ENCODE measurements at places on chromosomes 12 and 14. TPM values are rescaled to one million over a fixed set of nuclear protein-coding genes. Genes with fewer than 3 reads are reported as not detected.

KLRC1 gene
- total RNA-seq: not detected

DNA sequence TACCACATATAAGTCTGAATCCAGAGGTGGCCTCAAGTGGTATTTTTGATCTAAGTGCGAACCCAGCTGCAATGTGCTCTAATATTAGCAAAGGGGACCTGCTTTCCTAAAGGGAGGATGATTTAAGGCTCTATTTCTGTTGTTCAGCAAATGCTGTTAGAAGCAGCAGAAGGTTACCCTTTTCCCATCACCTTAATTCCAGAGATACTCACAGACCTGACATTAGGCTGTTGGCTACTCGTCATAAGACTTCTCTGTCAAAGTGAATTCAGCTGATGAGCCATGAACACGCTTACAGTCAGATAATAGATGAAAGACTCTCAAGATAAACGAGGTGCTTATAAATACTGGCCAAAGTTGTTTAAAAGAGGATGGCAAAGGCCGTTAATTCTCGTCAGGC, 308.7 kb upstream of the DDHD1 start:
- no peaks in the 10 kb centered on the region for H3K36me3 ChIP-seq
- DNase-seq: no peak
- no peak overlapping the region for H3K27ac ChIP-seq
- H3K4me1 ChIP-seq: peaks cover 9% of the 10 kb centered on the region
- H3K4me3 ChIP-seq: no peak overlapping the region

- no peak overlapping the region for H3K4me3 ChIP-seq
- no peak for DNase-seq
- H3K36me3 ChIP-seq: no peaks in the 10 kb centered on the region
- H3K27me3 ChIP-seq: no peaks in the 10 kb centered on the region
- H3K27ac ChIP-seq: no peak overlapping the region
- H3K4me1 ChIP-seq: no peaks in the 10 kb centered on the region
Measured at GRCh38 chr12:28242496-28243309, 52.4 kb downstream of the CCDC91 start.

GRCh38 chr12:129049917-129050316, 196.6 kb downstream of the GLT1D1 start:
- H3K27ac ChIP-seq: no peak overlapping the region
- DNase-seq: no peak
- no peaks in the 10 kb centered on the region for H3K36me3 ChIP-seq
- H3K27me3 ChIP-seq: no peaks in the 10 kb centered on the region
- no peak overlapping the region for H3K4me3 ChIP-seq

NAB2 gene
- 21.3 TPM for total RNA-seq

GRCh38 chr14:100904307-100905087, 975 bp upstream of the RTL1 start:
- H3K27ac ChIP-seq: peak overlapping the region; percentile 63
- peaks cover 50% of the 10 kb centered on the region for H3K4me1 ChIP-seq
- H3K4me3 ChIP-seq: peak overlapping the region; percentile 69
- H3K27me3 ChIP-seq: no peaks in the 10 kb centered on the region
- DNase-seq: peak; percentile 54
- H3K36me3 ChIP-seq: peaks cover 6% of the 10 kb centered on the region

GRCh38 chr12:68446901-68447796, 115.0 kb upstream of the MDM1 start:
- no peak overlapping the region for H3K4me3 ChIP-seq
- no peaks in the 10 kb centered on the region for H3K4me1 ChIP-seq
- no peak for DNase-seq
- no peaks in the 10 kb centered on the region for H3K27me3 ChIP-seq
- H3K36me3 ChIP-seq: no peaks in the 10 kb centered on the region
- no peak overlapping the region for H3K27ac ChIP-seq

GRCh38 chr12:44654646-44655639, 221.2 kb downstream of the NELL2 start:
- DNase-seq: no peak
- no peaks in the 10 kb centered on the region for H3K27me3 ChIP-seq
- H3K36me3 ChIP-seq: no peaks in the 10 kb centered on the region
- no peak overlapping the region for H3K4me3 ChIP-seq
- no peaks in the 10 kb centered on the region for H3K4me1 ChIP-seq

DNA sequence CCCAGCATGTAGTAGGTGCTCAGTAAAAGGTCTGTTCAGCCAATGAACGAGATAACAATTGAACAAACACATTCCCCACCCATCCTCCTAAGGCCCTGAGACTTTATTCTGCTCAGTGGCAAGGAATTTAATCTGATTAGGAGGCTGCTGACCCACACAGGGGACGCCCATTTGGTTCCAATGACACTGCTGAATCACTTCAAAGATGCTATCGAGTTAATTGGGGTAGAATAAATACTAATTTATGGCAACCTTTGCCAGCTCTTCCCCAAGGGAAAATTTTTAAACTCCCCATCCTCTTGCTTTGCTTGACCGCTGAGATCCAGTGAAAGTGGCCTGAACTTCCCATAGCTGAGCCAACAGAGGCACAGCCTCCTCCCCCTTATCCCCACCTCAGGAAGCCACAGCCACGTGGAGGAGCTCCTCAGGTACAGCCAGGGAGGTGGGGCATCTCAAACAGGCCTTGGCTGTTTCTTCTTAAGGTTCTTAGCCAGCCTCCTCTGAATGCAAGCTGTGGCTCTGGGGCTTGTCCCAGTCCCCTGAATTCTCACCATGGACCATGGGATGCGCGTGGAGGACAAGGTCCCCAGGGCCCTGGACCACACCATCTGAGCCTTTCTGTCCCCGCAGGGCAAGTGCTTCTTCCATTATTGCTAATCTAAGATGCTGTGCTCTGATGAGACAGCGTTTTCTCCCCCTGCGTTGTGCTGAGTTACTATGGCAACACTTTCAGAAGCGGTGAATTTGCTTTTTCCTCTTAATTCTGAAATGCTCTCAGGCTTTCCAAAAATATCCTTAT, 26.7 kb downstream of the C14orf132 start:
- no peak overlapping the region for H3K4me3 ChIP-seq
- H3K4me1 ChIP-seq: no peaks in the 10 kb centered on the region
- H3K36me3 ChIP-seq: no peaks in the 10 kb centered on the region
- no peak for DNase-seq

SERPINA10 gene
- not detected for total RNA-seq

GRCh38 chr12:120183211-120183631, 11.3 kb downstream of the GCN1 start:
- no peaks in the 10 kb centered on the region for H3K27me3 ChIP-seq
- peaks cover 83% of the 10 kb centered on the region for H3K36me3 ChIP-seq
- H3K4me1 ChIP-seq: no peaks in the 10 kb centered on the region
- no peak for DNase-seq
- H3K4me3 ChIP-seq: no peak overlapping the region
- H3K27ac ChIP-seq: no peak overlapping the region

ENO2 gene
- 16.1 TPM for total RNA-seq

STXBP6 gene
- 7.9 TPM for total RNA-seq

GRCh38 chr14:85519661-85520305, 10.2 kb upstream of the FLRT2 start:
- H3K27me3 ChIP-seq: no peaks in the 10 kb centered on the region
- no peak overlapping the region for H3K27ac ChIP-seq
- DNase-seq: no peak
- H3K4me3 ChIP-seq: no peak overlapping the region

B4GALNT1 gene
- 8.1 TPM for total RNA-seq

DNA sequence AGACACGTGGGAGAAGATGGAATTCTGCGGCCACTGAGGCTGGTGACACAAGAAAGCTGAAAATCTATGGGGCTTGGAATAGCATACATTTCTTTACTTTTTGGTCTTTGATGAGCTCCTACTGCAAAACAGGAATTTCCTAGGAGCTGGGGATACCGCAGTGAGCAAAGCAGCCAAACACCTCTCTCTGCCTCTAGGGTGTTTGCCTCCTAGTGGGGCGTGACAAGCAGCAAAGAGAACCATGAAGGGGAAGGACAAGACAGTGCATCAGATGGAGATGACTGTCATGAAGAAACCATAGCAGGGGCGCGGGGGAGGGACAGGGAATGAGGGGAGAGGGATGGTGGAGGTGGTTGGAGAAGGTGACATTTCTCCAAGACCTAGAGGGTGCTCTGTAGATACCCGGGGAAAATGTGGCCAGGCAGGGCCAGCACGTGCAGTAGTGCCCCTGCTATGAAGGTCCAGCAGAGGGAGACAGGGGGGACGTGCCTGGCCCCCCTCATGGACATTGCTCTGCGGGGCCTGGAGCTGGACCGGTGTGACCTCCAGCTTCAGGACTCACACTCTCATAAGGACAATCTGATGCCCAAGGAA, 58.6 kb downstream of the SERPINA3 start:
- no peaks in the 10 kb centered on the region for H3K36me3 ChIP-seq
- no peak overlapping the region for H3K27ac ChIP-seq
- H3K4me1 ChIP-seq: no peaks in the 10 kb centered on the region
- H3K4me3 ChIP-seq: no peak overlapping the region
- H3K27me3 ChIP-seq: peaks cover 8% of the 10 kb centered on the region
- DNase-seq: no peak

- H3K27me3 ChIP-seq: no peaks in the 10 kb centered on the region
- DNase-seq: peak; percentile 48
- no peak overlapping the region for H3K4me3 ChIP-seq
- peaks cover 8% of the 10 kb centered on the region for H3K4me1 ChIP-seq
- no peak overlapping the region for H3K27ac ChIP-seq
- H3K36me3 ChIP-seq: peaks cover 8% of the 10 kb centered on the region
Measured at GRCh38 chr14:54420478-54421142, 20.6 kb downstream of the CNIH1 start.

DNA sequence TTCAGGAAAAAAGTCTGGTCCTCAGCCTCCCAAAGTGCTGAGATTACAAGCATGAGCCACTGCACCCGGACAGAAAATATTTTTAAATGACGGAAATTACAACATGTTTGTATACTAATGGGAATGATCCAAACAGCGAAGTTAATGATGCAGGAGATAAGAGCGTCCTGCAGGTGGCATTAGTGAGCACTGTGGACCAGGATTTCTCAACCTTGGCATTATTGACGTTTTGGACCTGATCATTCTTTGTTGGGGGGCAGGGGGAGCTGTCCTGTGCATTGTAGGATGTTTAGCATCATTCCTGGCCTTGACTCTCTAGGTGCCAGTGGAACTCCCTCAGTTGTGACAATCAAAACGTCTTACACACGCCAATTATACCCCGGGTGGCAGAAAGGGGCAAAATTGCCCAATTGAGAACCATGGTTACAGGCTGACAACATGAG, 34.1 kb downstream of the SCFD1 start:
- no peak overlapping the region for H3K27ac ChIP-seq
- H3K4me3 ChIP-seq: no peak overlapping the region
- H3K27me3 ChIP-seq: no peaks in the 10 kb centered on the region
- DNase-seq: peak; percentile 29
- H3K4me1 ChIP-seq: no peaks in the 10 kb centered on the region

WASHC3 gene
- total RNA-seq: 34.3 TPM

DNA sequence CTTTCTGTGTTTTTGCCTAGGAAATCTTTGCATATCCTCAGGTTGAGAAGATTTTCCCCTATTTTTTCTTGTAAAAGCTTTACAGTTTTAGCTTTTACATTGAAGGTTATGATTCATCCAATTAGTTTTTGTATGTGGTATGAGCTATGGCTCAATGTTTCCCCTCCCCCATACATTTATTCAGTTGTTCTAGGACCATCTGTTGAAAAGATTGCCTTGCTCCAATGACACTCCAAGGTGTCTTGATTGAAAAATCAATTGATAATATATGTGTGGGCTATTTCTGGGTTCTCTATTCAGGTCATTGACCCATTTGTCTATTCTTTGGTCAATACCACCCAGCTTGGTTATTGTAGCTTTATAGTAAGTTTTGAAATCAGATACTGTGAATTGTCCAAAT, 42.6 kb downstream of the LRTM2 start:
- H3K27ac ChIP-seq: no peak overlapping the region
- H3K27me3 ChIP-seq: peaks cover 80% of the 10 kb centered on the region
- DNase-seq: no peak
- H3K4me1 ChIP-seq: no peaks in the 10 kb centered on the region
- no peaks in the 10 kb centered on the region for H3K36me3 ChIP-seq
- no peak overlapping the region for H3K4me3 ChIP-seq

DNA sequence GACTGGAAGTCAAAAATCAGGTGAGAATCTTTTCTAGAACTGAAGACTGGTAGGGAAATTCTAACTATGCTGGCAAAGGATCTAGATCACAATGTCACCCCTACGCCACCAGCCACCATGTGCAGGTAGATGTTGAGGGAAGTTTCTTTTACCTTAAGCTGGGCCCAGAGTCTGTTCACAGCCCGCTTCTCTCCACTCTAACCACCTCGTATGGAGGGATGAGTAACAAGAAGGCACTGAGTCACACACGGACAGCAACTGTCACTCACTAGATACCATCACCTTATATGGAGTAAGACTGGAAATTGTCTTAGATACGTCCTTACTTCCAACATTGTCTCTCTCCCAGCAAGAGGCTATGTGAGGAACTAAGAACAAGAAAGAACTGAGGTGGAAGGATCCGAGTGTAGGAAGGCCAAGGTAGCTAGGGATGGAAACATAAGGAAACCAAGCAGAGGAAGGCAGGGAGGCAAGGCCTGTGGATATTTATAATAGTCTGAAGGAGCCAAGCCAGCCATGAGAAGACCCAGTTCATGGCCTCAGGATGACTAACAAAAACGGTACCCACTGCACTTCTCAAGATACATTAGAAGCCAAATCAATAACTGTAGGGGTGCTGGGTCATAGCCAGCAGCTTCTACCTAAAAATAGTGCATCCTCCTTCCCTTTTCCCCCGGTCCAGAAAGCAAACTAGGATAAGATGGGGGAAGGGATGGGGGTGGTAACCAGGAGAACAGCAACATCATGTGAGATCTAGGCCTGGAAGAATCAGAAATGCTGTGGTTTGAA, 15.5 kb downstream of the REM2 start:
- H3K27me3 ChIP-seq: no peaks in the 10 kb centered on the region
- no peak overlapping the region for H3K4me3 ChIP-seq
- no peak for DNase-seq
- no peak overlapping the region for H3K27ac ChIP-seq
- peaks cover 19% of the 10 kb centered on the region for H3K36me3 ChIP-seq

DNA sequence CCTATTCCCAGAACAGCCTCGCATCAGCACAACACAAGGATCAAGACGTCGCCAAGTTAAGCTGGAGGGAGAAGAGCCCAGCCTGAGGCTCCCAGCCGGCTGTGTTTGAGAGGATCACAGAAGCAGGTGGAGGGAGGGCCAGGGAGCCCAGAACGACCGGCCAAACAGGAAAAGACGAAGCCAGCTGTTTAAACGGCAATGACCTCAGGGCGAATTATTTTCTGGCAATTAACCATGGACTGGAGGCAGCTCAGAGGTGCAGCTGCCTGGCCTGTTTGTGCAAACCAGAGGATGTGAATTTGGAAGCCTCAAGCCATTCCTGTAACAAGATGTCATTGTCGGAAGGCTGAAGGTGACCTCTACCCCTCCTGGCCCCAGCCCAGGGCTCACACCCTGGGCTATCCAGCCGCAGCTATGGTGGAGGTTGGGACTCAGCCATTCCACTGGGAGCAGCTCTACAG, 175.8 kb upstream of the PRMT8 start:
- peaks cover 31% of the 10 kb centered on the region for H3K4me1 ChIP-seq
- peaks cover 31% of the 10 kb centered on the region for H3K27me3 ChIP-seq
- DNase-seq: peak; percentile 69
- H3K36me3 ChIP-seq: peaks cover 15% of the 10 kb centered on the region
- no peak overlapping the region for H3K27ac ChIP-seq
- no peak overlapping the region for H3K4me3 ChIP-seq

RD3L gene
- not detected for total RNA-seq

Measured in Calu3 (cell line).